ENCODE measurements at places on chromosomes 2 and 18.
A peak's percentile ranks its signal among the peaks of the same experiment; 100 is the strongest.

- DNase-seq: no peak
Observed at GRCh38 chr2:151931030-151931611, 102.9 kb upstream of the ARL5A start.

GRCh38 chr2:221767106-221768012, 195.3 kb upstream of the EPHA4 start:
- DNase-seq: no peak

- no peak for DNase-seq
Observed at GRCh38 chr2:9799011-9799596, 44.2 kb upstream of the TAF1B start.

DNA sequence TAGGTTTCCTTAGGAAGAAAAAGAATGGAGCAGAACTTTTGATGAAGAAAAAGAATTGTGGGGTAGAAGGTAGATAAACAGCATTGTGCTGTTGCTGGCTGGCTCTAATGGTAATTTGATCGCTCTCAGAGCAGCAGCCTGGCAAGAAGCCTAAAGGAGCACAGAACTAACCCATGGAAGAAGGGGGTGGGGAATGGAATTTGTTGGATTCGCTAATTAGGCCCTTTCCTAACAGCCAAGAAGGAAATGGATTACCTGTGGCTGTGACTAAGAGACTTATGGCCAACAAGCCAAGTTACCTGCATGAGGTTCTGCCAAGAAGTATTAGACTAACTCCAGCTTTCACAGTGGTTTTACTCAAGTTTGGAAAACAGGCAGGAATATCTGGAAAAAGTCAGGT, 210.6 kb downstream of the IKZF2 start:
- peak; percentile 73 for DNase-seq

DNA sequence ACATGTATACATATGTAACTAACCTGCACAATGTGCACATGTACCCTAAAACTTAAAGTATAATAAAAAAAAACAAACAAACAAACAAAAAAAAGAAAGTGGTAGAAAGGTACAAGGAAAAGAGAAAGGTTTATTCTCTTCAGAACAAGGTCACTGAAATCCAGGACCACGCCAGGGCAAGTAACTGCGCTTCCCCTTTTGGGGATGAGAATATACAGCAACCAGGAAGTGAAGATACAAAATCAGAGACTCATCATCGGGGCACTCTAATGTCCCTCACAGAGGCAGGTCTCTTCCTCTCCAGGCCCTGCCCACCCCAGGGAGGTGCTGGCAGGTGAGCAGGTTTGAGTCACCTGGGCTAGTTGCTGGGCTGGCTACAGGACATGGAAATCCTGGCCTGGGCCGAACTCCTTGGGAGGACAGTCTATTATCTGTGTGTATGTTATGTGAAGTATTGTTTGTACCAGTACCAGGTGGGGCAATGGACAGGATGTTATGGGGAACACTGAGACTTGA, 100.4 kb upstream of the GPR45 start:
- DNase-seq: peak; percentile 13

DNA sequence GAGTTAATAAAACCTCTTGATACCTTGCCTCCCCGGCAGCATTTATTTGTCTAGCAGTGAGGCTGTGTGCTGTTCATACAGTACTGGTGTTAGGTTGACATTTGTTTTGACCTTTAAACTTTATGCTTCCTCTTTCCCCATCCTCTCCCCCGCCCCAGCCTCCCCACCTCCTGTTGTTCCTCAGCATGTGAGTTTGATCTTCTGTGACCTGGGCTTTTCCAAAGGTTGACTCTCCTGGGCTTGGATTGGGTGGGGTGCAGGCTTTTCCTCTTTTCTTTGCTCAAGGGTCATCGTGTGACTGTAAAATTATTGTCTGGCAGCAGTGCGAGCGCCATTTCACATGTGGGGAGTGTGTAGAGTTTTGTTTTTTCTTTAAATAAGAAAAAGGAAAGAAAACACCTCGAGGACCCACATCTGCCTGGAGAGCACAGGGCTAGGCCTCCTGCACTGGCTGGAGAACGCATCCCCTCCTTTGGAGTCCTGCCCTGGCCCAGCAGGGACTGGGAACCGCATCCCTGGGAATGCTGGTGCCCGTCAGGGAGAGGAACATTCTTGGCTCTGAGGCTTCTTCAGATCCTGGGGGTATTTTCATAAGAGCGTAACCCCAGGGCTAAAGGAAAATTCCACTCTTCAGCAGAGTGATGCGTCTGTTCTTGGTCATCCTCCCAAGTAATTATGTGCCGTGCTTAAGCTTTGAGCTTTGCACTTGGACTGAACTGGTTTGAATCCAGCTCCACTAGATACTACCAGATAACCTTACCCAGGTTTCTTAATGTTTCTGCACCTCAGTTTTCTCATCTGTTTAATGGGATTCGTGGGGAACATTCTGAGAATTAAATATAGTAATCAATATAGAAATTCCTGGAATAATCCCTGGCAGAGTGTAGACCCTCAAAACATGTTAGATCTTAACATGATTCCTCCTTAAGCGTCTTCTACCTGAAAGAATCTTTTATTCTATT, 91.5 kb downstream of the SETBP1 start:
- DNase-seq: no peak

DNA sequence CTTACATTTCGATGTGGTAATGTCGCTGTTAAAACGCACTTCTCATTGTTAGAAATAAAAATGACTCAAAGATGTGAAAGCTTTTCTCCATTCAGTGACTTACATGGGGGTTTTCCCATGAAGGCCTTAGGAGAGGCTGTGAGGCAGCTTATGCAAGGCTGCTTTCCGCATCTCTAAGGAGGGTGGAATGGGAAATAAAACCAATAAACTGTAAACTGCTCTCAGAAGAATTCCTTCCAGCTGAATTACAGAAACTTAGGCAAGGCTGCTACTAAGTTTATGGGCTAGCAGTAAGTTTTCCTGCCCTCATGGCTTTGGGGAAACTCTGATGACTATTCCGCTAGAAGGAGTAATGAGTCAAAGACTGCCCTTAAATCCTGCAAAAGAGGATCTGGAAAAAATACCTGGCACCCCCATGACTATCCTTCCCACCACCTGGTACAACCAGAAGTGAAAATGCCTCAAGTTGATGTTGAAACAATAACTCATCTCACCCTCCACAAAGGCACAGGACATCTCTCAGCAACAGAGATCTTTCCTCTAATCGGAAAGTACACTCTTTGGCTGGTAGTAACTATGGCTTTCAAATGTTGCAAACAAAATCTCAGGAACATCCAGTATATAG, 97.7 kb upstream of the SMAD7 start:
- no peak for DNase-seq

- no peak for DNase-seq
Observed at GRCh38 chr2:166239548-166239947, 111.7 kb upstream of the SCN1A start.

DNA sequence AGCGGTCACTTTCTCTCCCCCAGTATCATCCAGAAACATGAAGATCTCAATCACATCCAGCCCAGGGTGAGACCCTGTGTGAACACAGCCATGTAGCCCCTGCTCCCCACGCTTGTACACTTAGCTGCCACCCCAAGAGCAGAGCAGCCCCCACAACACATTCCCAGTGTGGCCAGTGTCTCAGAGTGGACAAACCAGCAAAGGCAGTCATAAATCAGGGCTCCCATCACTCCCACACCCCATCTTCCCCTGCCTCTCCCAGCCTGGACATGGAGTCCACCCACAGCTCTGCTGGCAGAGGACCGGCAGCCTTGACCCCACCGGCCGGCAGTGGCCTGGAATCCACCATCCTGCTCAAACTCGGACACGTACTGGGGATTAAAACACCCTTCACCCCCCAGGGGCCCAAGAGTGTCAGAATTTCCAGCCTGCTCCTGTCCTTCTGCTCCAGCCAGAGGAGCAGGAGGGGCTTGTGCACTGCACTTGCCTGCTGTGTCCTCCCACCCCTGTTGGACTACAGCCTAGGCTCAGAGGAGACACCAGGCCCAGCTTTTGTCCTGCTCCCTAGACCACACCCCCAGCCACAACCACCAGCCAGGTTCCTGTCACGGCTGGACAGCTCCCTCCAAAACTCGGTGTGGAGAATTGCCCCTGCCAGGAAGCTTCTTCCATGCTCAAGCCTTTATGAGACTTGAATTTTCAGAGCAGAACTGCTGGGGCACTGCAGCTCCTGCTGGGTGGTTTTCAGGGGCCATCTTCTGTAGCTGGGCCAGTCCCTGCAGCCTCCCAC, 206.1 kb downstream of the SMAD2 start:
- no peak for DNase-seq

DNA sequence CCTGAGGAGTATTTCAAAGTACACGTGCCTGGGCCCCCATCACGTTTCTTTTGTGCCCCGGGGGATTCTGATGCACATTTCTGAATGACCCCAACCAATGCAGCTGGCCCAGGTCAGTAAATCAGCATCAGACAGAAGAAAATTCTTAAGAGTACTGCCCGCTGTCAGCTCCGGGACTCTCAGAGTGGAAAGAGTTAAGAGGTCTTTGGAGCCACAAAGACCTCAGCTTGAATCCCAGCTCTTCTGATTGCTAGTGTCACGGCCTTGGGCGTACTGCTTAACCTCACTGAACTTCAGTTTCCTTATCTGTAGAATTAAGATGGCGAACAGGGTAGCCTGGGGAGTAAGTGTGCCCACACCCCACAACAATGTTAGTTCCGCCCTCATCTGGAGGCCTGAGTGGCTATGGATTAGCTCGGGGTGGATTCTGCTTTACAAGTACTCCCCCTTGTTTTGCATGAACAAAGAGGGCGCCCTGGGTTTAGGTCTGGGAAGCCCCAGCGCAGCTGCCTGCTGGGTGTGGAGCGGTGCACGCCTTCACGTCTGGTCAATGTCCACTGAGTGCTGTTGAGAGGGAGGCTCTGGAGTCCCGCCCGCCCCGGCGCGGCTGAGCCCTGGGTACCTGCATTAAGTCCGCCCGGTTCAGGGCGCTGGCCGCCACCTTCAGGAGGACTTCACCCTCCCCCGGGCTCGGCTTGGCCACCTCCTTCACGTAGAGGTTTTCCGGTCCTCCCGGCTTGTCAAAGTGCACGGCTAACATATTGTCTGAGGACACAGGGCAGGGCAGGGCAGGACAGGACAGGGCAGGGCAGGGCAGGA, 858 bp downstream of the TP53I3 start:
- peak; percentile 93 for DNase-seq

DNA sequence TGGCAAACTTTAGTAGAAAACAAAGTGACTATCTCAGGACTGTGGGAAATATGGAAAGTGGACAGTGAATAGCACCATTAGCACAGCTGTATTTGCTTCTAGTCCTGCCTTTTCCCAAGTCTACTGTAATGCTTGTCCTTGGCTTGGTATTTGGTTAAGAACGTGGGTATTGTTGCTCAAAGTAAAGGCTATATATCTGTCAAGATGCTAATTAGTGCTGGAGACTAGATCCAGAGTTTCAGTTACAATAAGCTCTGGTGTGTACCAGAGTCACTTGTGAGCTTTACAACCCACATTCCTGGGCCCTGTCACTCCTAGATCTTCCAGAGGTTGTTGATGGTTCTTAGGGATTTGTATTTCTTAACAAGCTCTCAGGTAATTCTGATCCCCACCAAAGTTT, 313.6 kb downstream of the SLC8A1 start:
- no peak for DNase-seq

GRCh38 chr18:59469463-59470180, 110.6 kb upstream of the LMAN1 start:
- no peak for DNase-seq

- no peak for DNase-seq
Observed at GRCh38 chr2:209456489-209456888, 32.6 kb downstream of the MAP2 start.

All from NCI-H510A (cell line).